ENCODE measurements at places on chromosomes 1 and 21.

DNA sequence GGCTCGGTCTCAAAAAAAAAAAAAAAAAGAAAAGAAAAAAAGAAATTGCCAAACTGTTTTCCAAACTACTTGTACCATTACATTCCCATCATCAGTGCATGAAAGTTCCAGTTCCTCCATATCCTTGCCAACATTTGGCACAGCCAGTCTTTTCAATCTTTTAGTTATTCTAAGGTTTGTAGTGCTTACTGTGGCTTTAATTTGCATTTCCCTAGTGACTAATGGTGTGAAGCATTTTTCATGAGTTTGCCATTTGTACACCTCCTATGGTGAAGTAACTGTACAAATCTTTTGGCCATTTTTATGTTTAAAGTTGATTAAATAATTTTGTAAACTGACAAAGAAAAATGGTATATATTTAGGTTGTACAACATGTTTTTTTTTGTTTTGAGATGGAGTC is 70.7 kb downstream of the DEGS1 start:
- peak; percentile 67 for DNase-seq

- DNase-seq: no peak
These were observed 10.0 kb upstream of the CDC14A start for GRCh38 chr1:100342348-100342747.

GRCh38 chr1:225454733-225455132 is 26.9 kb upstream of the LBR start:
- peak; percentile 91 for DNase-seq

DNA sequence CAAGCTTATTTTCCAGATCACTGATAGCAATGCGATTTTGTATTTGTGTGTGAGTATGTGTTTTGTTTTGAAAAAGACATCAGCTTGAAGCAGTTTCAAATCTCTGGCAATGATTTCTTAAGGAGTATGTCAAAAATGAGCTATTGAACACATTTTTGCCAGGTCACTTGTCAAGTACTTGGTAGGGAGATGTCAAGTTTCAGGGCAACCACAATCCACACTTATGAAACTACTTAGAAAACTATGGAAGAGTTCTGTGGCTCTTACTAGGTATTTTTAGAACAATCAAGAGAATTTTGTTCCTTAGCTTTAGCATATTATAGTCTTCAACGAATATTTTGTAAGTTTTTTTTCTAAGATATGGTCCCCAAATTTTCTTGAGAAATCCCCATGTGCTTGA is 318.8 kb upstream of the ZRANB2 start:
- DNase-seq: no peak

DNA sequence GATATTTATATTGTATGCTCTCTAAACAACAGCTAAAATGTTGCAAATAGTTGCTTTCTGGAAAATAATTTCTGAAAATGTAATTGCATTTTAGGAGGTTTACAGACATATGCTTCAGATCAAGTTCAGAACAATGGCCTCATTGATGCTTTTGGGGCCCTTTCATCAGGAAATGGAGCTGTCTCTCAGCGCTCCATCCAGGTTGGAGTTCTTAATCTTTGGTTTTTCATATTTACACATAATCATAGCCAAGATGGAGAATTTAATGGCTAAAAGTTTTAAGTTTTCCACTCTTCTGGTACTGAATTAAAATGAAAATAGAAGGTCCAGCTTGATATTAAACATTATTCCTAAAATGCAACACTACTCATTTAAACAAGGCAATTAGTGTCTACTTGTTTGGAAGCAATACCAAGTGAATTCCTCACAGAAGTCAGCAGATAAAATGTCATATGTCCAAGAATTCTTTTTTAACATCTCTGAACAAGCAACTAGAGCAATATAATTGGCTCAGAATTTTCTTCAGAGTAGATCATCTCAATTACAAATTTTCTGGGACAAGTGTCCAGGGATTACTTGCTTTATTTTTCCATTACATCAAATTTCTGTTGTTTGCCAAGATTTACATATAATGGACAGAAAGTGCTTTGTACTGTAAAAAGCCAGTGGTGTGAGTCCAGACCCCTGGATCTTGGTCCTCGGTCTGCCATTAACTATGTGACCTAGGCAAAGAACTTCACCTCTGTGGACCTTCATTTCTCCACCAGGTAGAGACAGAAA is 22.6 kb downstream of the CLCA1 start:
- DNase-seq: no peak

Measured in M059J (cell line).